ENCODE measurements at places on chromosomes 7 and 10.

GRCh38 chr10:5600908-5601307 lies 65.5 kb downstream of the ASB13 start:
- no peak for DNase-seq

- DNase-seq = no peak
Observed at GRCh38 chr10:124342821-124343170, 75.9 kb downstream of the OAT start.

DNA sequence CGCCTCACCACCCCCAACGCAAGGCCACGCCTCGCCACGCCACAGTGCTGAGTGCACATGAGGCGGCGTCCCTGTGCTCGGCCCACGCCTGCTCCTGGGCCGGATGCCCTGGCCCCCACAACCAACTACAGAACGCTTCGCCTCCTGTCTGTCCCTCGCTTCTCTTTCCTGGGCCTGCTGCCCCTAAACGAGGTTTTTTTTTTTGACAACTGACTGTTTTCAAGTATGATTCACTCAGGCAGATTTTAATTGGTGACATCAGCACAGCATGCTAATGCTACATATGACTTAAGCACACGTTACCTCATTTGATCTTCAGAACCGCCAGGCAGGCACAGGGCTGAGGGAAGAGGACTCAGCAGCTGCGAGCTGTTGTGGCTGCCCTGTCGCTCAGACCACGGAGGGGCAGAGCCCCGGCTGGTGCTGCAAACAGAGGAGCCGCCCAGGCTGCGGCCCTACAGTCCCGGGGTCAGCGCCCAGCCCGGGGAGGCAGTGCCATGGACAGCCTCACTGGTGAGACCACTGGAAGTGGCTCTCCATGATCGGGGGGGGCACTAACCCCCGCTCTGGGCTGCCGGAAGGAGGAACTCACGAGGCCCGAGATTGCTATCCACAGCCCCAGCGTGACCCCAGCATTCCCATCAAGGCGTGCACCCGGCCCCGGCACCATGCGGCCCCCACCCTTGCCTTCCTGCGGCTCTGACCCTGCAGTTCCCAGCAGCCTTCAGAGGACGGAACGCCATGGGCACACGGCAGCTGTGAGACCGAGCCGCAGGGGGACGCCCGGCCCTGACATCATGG lies 212.8 kb downstream of the MAD1L1 start:
- DNase-seq = no peak

DNA sequence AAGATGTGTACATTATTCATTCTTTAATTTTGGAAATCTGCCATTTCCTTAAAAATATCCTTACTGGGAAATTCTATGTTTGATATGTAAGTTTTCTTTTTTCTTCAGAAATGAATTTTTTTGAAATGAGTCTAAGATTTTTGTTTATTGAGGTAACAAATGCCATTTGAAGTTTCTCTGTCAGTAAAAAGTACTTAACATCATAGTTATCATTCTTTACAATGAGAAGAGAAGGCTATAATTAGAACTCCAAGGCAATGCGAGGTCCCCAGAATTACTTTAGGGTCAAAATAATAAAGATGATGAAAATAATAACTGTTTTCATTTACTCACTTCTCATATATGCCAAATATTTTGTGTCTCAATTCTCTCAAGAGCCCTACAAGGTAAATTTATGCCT lies 37.0 kb upstream of the RHOBTB1 start:
- DNase-seq = no peak

GRCh38 chr7:2387897-2388636 lies 15.3 kb upstream of the CHST12 start:
- no peak for DNase-seq

GRCh38 chr7:135747366-135747765 lies 1.2 kb downstream of the FAM180A start:
- DNase-seq = no peak

DNA sequence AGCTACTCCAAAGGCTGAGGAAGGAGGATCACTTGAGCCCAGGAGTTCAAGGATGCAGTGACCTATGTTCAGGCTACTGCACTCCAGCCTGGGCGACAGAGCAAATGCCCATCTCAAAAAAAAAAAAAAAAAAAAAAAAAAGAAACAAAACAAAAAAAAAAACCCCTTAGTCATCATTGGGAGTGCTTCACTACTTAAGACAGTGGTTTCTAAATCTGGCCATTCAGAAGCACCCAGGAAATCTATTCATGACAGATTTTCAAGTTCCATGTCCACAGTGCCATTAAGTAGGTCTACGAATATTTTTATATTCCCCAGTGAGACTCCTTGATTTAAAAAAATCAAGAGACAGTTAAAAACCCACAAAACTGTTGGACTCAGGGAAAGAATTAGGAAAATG lies 182.9 kb downstream of the PIP4K2A start:
- no peak for DNase-seq

GRCh38 chr10:110530131-110530831 lies 32.6 kb downstream of the DUSP5 start:
- no peak for DNase-seq

GRCh38 chr7:38328814-38329213 lies 55.4 kb upstream of the TARP start:
- no peak for DNase-seq

DNA sequence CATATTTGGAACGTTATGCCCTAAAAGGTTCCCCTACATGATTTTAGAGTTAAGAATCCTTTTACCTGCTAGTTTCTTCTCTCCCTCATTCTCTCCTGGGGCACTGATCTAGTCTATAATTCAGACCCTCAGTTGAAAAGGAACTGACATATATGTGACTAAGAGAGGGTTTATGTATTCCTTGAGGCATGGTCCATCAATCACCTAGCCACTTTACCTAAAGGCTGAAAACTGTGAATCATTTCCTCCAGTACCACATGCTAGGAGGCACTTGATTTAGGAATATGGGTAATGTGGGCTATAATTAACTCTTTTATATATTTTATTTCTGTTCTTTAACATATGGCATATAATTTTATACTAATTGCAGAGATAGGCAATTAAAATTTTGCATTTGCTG lies 303.5 kb downstream of the BBS9 start:
- no peak for DNase-seq

DNA sequence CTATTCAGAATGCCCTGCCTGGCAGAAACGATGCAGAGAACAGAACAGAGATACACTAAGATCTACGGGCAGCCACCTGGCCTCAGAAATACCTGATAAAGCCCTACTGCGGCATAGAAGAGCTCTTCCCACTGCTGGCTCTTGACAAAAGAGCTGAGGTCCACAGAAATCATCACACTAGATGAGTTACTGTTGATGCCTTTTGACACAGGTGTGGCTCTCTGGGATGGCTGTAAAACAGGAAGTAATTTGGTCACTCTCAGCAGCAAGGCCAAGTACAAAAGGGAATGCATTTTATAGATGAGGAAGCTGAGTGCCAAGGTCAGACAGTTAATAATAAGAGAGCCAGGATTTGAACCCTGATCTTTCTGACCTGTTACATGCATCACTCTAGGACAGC lies 35.0 kb upstream of the ACSL5 start:
- DNase-seq = no peak

DNA sequence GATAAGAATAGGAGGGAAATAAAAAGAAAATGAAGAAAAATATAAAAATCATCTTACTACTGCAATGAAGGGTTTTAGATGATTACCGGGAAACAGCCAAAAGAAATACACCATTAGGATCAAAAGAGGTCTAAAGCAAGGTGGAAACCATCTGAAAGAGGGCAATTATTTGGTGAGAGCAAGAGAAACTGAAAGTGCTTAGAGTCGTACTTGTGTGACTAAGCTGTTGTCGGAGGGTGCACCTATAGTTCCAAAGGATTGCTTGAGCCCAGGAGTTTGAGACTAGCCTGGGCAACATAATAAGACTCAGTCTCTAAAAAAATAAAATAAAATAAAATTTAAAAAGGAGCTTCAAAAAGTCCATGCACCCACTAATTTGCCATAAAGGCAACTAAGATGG lies 169.5 kb downstream of the DKK1 start:
- no peak for DNase-seq

DNA sequence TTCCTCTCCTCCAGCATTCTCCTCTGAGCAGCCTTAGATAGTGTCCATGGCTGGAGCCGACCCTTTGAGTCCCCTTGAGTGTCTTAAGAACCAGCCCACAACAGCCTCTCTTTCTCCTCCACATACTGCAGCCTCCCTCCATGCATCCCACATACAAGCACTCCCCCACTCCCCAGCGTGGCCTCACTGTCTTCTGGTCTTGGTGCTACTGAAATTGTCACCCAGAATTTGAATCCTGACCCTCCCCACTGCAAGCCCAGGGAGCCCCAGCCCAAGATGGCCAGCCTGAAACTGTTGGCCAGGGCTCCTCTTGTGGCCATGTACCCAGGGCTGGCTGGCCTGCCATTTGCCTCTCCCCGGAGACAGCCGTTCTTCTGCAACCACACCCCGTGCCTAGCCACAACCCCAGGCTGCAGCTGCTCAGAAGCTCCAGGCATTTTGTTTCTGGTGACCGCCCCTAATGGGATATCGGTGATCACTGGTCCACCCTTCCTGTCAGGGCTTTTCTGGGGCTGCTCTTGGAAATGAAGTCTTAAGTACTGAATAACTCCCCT lies 18.8 kb upstream of the SH2D4B start:
- DNase-seq = no peak

DNA sequence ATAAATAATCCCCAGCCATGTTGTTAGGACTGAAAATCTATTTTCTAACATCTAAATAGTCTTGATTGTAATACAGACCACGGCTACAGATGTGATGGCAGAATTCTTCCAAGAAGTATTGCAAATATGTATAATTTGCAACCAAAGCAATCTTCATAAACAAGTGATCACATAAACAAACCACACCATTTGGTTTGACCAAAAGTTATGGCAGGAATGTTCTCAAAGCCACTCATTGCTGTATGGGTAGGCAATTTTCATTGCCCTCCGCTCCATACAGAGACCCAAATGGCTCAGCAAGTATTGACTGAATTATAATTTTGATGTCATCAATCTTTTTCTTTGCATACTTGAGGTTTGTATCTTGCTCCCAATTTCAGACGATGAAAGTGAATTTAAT lies 19.0 kb upstream of the RHOBTB1 start:
- DNase-seq = no peak

- no peak for DNase-seq
Observed at GRCh38 chr10:79269443-79269842, 77.8 kb upstream of the PPIF start.
